ENCODE measurements at places on chromosomes 3 and 15.

- no peak for DNase-seq
These were observed 47.3 kb downstream of the AMOTL2 start for GRCh38 chr3:134326760-134327593.

DNA sequence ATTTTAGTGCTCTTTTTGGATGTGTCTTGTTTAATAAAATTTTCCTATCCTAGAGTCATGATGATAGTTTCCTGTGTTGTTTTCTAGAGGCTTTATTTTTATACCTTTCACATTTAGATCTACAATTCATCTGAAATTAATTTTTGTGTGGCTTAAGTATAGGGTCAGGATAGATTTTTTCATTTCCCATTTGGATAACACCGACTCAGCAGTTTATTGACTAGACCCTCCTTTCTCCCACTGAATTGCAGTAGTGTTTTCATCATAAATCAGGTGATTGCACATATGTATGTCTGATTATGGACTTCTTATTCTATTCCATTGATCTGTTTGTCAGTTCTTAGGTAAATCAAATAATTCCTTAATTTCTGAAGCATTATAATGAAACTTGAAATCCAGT lies 10.4 kb downstream of the PRR23A start:
- DNase-seq: no peak

- no peak for DNase-seq
These were observed 36.9 kb upstream of the HERC1 start for GRCh38 chr15:63870487-63871209.

DNA sequence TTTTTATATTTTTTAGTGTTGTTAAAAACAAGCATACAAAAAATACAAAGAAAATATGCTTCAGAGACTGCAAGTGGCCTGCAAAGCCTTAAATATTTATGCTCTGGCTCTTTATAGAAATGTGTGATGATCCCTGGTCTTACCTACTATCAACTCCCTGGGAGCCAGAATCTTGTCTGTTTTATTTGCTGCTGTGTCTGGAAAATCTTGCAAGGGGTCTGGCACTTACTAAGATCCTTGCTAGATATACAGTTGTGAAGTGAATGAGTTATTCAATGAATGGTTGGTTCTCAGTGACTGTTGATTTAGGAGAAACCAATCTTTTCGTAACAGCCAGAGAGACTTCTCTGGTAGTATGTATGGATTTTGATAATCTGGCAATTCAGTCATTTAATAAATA lies 521.0 kb upstream of the CFAP20DC start:
- DNase-seq: no peak

GRCh38 chr15:89993349-89993748 lies 7.8 kb upstream of the ZNF710 start:
- no peak for DNase-seq

DNA sequence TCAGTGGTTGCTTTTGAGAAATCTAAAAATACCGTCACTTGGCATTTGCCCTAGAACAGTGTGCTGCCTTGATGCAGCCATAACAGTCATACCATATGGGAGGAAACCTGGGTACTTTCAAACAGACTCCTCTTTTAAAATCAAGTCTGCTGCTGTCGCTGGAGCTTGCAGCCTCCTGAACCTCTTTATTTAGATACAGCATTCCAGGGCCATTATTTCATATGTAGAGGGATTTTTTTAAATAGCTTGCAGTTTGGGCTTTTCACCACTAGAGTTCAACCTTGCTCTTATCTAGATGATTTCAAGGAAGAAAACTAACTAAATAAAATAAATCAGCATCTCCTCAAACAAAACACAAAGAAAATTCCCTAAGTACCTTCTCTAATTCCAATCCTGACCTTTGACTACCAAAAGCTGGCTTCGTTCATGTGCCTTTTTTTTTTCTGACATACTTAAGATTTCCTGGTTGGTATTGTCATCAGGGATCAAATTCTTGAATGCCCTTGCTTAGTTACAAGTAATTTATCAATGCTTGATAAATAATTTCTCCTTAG lies 111.6 kb downstream of the KBTBD8 start:
- peak; percentile 25 for DNase-seq

- DNase-seq: no peak
These were observed 35.2 kb downstream of the TSC22D2 start for GRCh38 chr3:150443331-150443741.

GRCh38 chr3:120568598-120568997 lies 27.5 kb upstream of the NDUFB4 start:
- no peak for DNase-seq

Data from NCI-H1048 (cell line).